ENCODE measurements at places on chromosomes 12 and 14.

DNA sequence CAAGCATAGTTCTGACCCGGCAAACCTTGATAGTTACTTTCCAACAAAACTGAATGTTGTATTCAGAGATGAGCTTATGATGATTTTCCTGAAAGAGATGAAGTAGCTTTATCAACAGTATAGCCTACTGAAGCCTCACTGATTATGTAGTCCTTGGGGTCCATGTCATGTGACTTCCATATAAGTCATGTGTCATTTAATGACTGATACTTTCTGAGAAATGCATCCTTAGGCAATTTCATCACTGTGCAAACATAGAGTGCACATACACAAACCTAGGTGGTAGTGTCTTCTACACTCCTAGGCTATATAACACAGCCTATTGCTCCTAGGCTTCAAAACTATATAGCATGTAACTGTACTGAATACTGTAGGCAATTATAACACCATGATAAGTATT, 28.5 kb upstream of the TUBA1C start:
- DNase-seq, result no peak

DNA sequence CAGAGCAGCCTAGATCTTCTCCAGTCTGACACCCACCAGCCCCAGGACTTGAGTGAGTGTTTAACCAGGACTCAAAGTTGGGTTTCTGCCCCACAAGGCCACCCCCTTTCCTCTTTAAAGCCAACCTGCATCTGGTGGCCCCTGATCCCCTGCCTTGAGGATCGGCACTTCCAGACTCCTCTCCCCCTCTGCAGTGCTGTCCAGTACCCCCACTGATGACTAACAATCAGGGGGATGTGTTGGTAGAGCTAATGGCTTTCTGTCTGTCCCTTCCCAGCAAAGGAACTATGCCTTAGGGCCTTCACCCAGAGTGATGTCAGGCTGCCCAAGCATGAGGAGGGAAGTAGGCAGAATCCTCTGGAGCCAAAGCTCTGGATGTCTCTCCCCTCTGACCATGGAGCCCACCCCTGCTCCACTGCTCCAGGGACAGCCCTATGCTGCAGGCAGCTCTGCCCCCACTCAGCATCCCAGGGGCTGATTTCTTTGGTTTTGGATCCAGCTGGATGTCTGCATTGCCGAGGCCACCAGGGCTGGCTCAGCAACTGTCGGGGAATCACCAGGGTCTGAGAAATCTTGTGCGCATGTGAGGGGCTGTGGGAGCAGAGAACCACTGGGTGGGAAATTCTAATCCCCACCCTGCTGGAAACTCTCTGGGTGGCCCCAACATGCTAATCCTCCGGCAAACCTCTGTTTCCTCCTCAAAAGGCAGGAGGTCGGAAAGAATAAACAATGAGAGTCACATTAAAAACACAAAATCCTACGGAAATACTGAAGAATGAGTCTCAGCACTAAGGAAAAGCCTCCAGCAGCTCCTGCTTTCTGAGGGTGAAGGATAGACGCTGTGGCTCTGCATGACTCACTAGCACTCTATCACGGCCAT, 42.9 kb downstream of the DAD1 start:
- DNase-seq, result peak; percentile 91

DNA sequence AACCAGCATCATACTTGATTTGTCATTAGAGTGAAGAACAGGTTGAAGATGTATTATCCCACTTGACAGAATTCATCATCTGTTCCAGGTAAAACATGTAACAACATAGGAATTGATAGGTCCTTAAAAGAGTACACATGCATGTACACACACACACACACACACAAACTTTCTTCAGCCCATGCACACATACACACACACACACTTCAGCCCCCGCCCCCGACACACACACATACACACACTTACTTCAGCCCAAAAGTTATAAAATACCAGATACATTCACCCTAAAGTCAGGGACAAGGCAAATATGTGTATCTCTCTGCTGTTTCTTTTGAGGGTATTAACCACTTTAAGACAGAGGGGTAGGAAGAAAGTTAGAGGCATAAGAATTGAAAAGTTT, 15.4 kb downstream of the CAND1 start:
- no peak for DNase-seq

GRCh38 chr14:41167040-41167439, 439.6 kb upstream of the LRFN5 start:
- DNase-seq, result no peak

DNA sequence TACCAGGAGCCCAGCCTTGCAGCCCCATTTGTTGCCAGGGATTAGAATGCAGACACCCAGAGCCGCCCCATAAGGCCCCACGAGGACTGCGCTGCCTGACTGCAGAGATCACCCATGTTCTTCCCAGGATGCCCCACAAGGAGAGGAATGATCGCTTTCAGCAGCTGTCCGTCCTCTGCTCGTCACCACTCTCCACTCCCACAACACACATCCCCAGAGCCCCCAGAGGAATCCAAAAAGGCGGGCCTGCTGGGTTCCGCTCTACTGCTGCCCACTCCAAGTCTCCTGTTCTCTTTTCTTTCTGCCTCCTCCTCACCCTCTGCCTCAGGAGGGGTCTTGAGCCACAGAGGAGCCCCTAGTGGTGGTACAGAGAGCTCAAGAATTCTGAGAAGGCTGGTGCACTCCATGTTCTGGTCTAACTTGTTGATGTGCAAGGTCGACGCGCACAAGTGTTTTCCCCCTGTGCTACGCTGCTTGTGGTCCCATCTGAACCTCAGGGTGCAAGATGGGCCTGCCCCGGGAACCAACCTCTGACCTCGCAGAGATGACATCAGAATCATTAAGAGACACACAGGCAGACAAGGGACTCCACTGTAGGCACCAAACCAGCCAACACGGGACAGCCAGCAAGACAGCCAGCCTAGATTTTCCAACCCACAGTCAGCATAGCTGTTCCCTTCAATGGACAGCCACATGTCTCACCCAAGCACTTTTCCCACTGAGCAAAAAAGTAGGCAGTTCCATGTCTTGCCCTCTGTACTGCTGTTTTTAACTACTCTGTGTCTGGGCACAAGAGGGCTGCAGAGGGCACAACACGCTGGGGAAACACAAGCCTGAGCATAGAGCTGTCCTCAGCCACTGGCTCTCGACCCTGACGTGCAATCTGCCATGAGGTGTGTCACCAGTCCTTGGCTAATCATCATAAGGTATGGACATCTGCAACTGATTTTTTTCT, 29.9 kb downstream of the PXN start:
- peak; percentile 54 for DNase-seq

DNA sequence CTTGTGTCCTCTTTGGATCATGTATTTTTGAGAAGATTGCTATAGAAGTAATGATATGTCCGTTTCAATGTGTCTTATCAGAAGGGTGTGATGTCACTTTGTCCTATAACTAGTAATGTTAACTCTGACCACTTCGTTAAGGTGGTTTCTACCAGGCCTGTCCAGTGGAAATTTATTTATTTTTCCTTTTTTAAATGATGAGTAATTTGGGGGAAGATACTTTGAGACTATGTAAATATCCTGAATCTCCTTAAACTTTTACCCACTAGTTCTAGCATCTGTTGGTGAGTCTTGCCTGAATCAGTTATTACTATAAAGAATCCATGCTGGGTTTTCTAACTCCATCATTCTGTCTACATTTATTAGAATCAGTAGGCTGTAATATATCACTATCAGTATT, 15.3 kb downstream of the EP400 start:
- DNase-seq, result peak; percentile 12

- DNase-seq, result peak; percentile 77
These were observed 30.6 kb downstream of the PPFIBP1 start for GRCh38 chr12:27554421-27555186.

DNA sequence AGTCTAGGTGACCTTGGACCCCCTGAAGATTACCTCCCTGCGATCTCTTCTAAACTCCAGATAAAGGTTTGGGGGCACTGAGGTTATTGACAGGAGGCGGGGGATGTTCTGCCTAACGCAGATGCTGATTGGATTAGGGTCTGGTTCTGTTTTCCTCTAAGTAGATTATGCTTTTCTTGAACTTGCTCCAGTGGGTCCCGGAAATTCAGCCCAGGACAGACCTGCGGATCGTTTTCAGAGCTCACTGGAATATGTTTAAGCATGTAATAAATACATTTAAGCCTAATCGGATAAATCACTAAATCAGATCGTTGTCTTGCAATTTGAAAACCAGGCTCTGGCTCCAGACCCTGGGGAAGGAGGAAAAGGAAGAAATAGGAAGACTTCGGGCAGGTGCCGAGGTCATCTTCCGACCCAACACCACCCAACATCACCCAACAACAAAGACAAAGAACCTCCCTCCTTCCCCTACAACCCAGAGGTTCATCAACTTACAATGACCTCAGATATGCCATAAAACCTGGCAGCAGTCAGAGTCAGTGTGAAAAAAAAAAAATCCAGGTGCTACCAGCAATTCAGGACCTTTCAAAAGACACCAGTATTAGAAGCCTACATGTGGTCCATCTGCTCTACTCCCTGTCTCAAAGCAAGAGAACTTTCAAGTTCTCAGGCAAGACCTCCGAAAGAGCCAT, 148.4 kb downstream of the KSR2 start:
- no peak for DNase-seq

DNA sequence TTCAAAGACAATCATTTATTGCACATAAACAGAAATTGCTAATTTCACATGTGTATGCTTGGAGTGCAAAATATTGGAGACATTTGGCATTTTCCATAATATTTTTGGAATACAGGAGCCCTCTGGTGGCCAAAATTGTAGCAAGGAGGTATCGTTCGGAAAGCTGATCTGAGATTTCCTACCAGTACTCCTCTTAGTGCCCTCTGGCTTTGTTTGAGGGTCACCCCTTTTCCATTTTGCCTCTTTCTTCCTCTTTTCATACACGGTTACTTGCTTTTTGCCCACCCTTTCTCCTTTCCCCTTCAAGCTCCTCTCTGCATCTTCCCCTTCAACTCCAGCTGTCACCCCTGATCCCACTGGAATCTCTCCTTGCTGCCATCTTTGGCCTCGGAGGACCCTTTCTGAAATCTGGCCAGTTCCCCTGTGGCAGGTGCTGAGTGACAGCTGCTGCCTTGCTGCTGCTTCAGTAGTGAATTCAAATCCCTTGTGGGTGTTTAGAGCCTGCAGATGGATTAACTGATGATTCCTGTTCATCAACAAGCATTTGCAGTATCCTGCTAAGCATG, 164.6 kb upstream of the PARP11 start:
- DNase-seq, result peak; percentile 67

GRCh38 chr12:21451529-21451928, 14.1 kb downstream of the PYROXD1 start:
- peak; percentile 14 for DNase-seq

- DNase-seq, result peak; percentile 80
These were observed 208.0 kb downstream of the NOVA1 start for GRCh38 chr14:26389646-26390508.

DNA sequence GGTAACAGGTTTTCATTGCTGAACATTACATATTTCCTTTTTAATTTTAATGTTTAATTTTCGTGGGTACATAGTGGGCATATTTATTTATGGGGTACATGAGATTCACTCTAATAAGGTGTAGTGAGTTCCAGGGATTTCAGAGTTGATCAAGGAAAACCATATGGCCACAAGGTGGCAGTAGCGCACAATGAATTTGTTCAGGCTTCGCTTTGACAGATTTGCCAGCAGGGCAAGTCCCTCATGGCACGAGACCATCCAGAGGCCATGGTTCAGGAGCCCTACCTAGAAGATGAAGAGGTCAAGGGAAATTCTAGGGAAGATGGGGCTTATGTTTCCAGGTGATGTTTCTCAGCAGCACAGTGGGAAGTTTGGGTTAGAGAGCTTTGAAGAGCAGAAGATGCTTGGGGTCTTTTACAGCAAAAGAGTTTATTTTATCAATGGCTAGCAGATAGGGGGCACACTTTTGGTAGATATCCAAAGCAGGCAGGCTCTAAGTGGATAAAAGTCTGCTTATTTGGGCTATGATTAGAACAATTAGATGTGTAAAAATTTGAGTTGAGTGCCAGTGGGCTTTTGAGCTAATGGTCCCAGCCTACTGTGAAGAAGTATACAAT, 1004.4 kb downstream of the AACS start:
- peak; percentile 32 for DNase-seq

- no peak for DNase-seq
These were observed 3.7 kb upstream of the KLRC1 start for GRCh38 chr12:10456856-10457255.

DNA sequence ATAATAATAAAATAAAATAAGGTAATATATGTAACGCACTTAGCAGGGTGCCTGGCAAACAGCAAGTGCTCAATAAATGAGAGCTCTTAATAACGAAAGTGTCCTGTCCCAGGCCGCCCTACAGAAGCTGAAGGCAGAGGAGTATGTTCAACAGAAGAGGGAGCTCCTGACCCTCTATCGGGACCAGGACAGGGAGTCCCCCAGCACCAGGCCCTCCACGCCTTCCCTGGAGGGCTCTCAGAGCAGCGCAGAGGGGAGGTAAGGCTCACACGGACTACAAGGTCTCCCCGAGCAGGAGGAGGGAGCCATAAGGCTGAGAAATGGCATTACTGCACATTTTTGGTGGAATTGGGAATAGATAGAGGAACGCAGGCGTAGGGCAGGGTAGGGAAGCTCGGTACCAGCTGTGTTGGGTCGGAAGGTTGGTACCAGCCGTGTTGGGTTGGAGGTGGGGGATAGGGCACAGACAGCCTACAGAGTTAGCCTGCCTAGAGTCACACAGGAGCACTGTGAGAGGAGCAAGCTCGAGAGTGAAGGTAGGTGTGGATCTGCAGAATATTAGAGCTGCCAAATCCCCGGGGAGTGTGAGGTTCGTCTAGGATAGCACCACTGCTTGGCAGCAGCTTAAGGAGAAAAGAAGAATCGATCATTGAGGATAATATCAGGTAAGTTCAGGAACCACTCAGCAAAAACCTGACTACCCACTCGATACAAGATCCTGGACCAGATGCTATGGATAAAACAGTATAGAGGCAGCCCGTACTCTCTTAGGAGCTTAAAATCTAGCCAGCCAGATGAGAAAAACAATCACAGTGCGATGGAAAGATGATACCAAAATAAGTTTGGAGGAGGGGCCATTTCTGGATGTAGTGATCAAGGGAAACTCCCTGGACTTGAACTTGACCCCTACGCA, 15.3 kb downstream of the TNFRSF1A start:
- DNase-seq, result peak; percentile 67

DNA sequence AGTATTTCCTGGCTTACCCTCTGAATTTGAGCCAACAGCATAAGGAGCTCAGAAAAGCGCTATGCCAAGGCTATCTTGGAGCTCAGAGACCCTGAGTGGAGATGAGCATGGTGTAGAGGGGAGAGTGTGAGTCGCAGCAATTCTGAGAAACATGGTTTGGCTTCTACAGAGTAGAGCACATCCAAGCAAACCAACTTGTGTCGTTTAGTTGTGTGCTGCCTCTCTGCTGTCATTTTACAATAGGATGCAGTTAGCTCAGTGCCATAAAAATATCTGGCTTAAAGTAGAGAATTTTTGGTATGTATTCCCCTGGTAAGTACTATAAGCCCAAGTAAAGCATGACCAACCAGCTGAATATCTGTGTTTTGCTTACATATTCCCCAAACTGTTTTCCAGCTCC, 249.2 kb downstream of the TRHDE start:
- DNase-seq, result no peak

- DNase-seq, result no peak
These were observed 280.8 kb downstream of the C12orf75 start for GRCh38 chr12:105611340-105611739.

DNA sequence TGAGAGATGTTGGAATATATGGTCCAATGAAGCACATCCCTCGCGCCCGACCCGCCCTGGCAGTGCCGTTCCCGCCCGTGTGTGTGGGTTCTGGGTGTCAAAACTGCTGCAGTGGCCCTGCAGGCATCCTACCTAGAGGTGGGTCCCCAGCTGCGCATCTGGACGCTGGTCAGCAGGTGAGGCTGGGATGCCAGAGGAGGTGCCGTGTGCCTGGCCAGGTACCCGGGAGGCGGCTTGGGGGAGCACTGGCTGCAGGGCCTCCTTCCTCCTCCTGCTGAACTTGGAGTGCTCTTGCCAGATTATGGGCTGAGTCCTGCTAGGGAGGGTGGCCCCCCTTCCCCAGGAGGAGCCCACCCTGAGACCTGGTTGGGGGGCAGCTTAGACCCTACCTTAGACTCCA, 5.2 kb downstream of the MTA1 start:
- DNase-seq, result no peak
